ENCODE measurements at places on chromosomes 7 and 10. TPM values are rescaled to one million over a fixed set of nuclear protein-coding genes. Genes with fewer than 3 reads are reported as not detected.

The ANKRD16 gene
- total RNA-seq = 8.5 TPM

The SRRM3 gene
- total RNA-seq = 1.1 TPM

GRCh38 chr10:51231754-51232153 is 157.5 kb downstream of the PRKG1 start:
- H3K27me3 ChIP-seq = no peaks in the 10 kb centered on the region
- H3K4me3 ChIP-seq = no peak overlapping the region
- DNase-seq = no peak
- H3K27ac ChIP-seq = peak overlapping the region; percentile 44

GRCh38 chr7:105353752-105354328 is 34.9 kb downstream of the SRPK2 start:
- no peak overlapping the region for H3K4me3 ChIP-seq
- H3K36me3 ChIP-seq = no peaks in the 10 kb centered on the region
- DNase-seq = peak; percentile 48
- H3K4me1 ChIP-seq = peaks cover 37% of the 10 kb centered on the region

DNA sequence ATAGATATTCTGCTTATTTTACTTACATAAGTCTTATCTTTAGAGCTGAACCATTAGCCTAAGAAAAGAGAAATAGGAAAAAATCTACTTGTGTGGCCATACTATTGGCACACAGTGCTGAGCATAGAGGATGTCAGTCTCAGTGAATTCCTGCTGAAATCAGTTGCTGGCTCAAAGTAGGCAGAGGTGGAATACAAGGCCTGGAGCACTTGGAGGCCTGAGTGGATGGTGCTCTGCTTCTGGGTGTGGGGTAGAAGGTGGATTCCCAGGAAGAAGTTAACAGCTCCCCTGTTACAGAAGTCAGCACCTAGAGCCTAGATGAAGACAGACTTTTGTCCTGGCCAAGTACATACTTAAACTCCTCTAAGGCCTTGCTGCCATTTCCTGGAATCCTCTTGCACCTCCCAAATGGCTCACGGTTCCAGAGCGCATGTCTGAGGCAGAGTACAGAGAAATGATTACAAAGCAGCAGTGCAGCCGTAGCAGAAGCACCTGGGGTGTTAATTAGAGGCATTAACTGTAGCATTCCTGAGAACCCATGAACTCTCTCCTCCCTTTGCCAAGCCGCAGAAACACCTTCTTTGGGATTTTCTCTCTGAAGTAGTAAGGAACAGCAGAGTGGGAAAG is 18.0 kb upstream of the XPNPEP1 start:
- no peak overlapping the region for H3K27ac ChIP-seq
- H3K4me3 ChIP-seq = no peak overlapping the region
- H3K27me3 ChIP-seq = no peaks in the 10 kb centered on the region
- H3K4me1 ChIP-seq = no peaks in the 10 kb centered on the region
- DNase-seq = no peak
- no peaks in the 10 kb centered on the region for H3K36me3 ChIP-seq

DNA sequence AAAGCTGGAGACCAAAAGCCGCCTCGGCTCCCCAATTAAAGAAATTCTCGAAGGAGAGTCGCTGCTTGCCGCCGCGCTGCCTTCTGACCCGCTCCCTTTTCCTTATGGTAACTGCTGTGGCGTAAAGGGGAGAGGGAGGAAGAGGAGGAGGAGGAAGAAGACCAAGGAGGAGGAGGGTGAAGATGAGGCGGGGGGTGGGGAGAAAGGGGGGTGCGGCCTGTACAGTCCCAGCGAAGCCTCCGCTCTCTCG is 388 bp downstream of the CNOT4 start:
- H3K4me3 ChIP-seq = peak overlapping the region; percentile 79
- no peak for DNase-seq
- no peaks in the 10 kb centered on the region for H3K27me3 ChIP-seq

DNA sequence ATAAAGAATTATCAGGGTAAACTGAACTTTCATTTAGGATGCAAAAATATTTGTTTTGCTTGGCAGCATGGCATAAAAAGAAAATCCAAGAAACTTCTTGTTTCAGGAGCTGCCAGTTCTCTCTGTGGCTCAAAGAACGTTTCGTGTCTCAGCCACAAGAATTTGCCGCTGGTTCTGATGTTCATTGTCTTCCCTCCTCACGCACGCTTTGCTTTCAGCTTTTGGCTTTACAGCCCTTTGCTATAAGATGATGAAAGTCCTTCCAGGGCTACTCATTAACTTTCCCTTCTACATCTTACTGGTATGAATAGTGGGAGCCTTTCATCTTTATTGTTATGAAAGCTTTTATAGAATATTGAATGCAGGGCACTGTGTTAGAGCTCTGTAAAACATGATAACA is 124.7 kb downstream of the BICC1 start:
- no peak overlapping the region for H3K27ac ChIP-seq
- no peaks in the 10 kb centered on the region for H3K27me3 ChIP-seq
